ENCODE measurements at places on chromosomes 16 and 17.

DNA sequence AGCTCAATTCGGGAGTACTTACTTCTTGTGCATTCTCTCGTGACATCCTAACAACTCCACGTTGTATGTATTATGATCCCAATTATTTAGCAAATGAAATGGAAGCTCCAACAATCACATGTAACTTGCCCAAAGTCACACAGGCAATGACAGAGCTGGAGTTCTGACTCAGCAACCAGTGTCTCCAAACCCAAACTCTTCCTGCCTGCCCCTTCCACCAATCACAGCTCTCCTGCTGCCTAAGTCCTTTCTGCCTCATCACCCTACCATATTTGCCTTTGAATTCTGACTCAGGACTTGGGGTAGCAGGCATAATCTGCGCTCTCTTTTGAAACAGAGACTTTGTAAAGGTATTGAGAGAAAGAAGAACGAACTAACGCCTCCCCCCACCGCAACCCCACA lies 245.2 kb upstream of the MAF start:
- H3K4me3 ChIP-seq: no peak overlapping the region
- no peaks in the 10 kb centered on the region for H3K27me3 ChIP-seq
- DNase-seq: no peak

- no peak for DNase-seq
- no peaks in the 10 kb centered on the region for H3K4me1 ChIP-seq
- H3K27me3 ChIP-seq: no peaks in the 10 kb centered on the region
- H3K36me3 ChIP-seq: peaks cover 17% of the 10 kb centered on the region
- H3K4me3 ChIP-seq: no peak overlapping the region
Observed at GRCh38 chr17:31136319-31136718, 41.5 kb downstream of the NF1 start.

- no peak for DNase-seq
- H3K27me3 ChIP-seq: peaks cover 4% of the 10 kb centered on the region
- no peak overlapping the region for H3K27ac ChIP-seq
- H3K4me1 ChIP-seq: no peaks in the 10 kb centered on the region
- H3K4me3 ChIP-seq: no peak overlapping the region
Observed at GRCh38 chr16:58866935-58867334, 132.8 kb upstream of the GOT2 start.

DNA sequence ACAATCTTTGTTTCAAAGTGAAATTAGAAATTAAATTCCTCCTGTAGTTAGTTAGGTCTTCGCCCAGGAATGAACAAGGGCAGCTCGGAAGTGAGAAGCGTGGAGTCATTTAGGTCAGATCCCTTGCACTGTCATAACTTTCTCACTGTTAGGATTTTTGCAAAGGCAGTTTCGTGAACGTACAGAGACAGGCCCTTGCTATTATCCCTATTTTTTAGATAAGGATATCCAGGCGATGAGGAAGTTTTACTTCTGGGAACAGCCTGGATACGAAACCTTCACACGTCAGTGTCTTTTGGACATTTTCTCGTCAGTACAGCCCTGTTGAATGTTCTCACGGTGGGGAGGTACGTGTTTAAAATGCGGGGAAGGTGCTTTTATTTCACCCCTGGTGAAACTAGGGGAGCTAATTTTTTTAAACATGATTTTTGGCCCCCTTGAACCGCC lies 318 bp upstream of the RBL2 start:
- H3K36me3 ChIP-seq: peaks cover 7% of the 10 kb centered on the region
- DNase-seq: no peak
- H3K27me3 ChIP-seq: no peaks in the 10 kb centered on the region
- H3K4me3 ChIP-seq: peak overlapping the region; percentile 82
- peak overlapping the region; percentile 95 for H3K27ac ChIP-seq

DNA sequence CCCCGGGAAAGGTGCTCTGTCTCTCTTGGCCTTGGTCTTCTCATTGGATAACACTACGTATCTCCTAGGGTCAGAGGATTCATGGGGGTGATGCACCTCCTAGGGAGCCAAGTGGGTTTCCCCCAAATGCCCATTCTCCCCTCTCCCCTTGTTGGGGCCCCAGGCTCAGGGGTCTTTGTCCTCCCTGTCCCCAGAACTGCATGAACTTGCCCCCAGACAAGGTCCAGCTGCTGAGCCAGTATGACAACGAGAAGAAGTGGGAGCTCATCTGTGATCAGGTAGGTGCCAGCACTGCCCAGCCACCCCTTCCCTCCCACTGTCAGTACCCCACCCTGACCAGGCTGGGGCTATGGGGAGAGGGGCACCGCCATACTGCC lies 8.7 kb downstream of the FMNL1 start:
- no peaks in the 10 kb centered on the region for H3K27me3 ChIP-seq
- peaks cover 52% of the 10 kb centered on the region for H3K4me1 ChIP-seq
- peaks cover 56% of the 10 kb centered on the region for H3K36me3 ChIP-seq
- H3K4me3 ChIP-seq: no peak overlapping the region
- DNase-seq: no peak

- H3K36me3 ChIP-seq: no peaks in the 10 kb centered on the region
- DNase-seq: peak; percentile 88
- H3K4me1 ChIP-seq: peaks cover 63% of the 10 kb centered on the region
- H3K4me3 ChIP-seq: no peak overlapping the region
Observed at GRCh38 chr17:68461589-68461988, 4.3 kb upstream of the WIPI1 start.

- no peak for DNase-seq
- no peak overlapping the region for H3K4me3 ChIP-seq
- H3K27ac ChIP-seq: no peak overlapping the region
- no peaks in the 10 kb centered on the region for H3K27me3 ChIP-seq
- peaks cover 69% of the 10 kb centered on the region for H3K36me3 ChIP-seq
Observed at GRCh38 chr17:17186051-17186450, 20.1 kb downstream of the PLD6 start.

DNA sequence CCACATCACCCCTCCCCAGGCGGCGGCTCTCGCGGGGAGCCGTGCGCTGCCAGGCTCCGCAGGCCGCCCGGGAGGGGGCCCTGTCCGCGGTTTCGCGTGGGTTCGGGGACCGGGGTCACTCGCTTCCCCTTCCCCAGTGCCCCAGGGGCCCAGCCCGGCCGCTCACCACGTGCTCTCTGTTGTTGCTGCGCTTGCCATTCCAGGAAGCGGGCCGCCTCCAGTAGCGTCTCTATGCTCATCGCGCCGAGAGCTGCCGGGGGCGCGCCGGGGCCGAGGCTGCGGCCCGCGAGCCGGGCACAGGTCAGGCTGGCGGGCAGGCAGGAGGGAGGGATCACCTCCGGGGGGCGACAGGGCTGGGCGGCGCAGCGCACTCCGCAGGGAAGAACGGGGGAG lies 390 bp downstream of the MNT start:
- DNase-seq: peak; percentile 65
- H3K27me3 ChIP-seq: no peaks in the 10 kb centered on the region
- peak overlapping the region; percentile 87 for H3K4me3 ChIP-seq

- peaks cover 49% of the 10 kb centered on the region for H3K36me3 ChIP-seq
- no peaks in the 10 kb centered on the region for H3K27me3 ChIP-seq
- no peak overlapping the region for H3K27ac ChIP-seq
- no peak for DNase-seq
- H3K4me3 ChIP-seq: no peak overlapping the region
Observed at GRCh38 chr16:70391881-70392481, 45.3 kb downstream of the DDX19A start.

GRCh38 chr17:78694805-78695531 lies 87.1 kb downstream of the CYTH1 start:
- no peaks in the 10 kb centered on the region for H3K27me3 ChIP-seq
- DNase-seq: no peak
- no peak overlapping the region for H3K27ac ChIP-seq
- H3K4me3 ChIP-seq: no peak overlapping the region

- peak overlapping the region; percentile 38 for H3K27ac ChIP-seq
- H3K36me3 ChIP-seq: no peaks in the 10 kb centered on the region
- H3K4me3 ChIP-seq: peak overlapping the region; percentile 28
- no peaks in the 10 kb centered on the region for H3K27me3 ChIP-seq
- peak; percentile 50 for DNase-seq
Observed at GRCh38 chr16:69187446-69188235, 677 bp downstream of the SNTB2 start.

GRCh38 chr16:66578651-66579531 lies at the start of gene CMTM2:
TSS of gene CMTM2 (plus strand) at chr16:66579463. CDS start at chr16:66579608, 145 bp downstream.
- peak; percentile 38 for DNase-seq
- no peaks in the 10 kb centered on the region for H3K36me3 ChIP-seq
- no peak within 1 kb of the TSS for H3K27ac ChIP-seq
- no peak within 1 kb of the TSS for H3K4me3 ChIP-seq
- H3K27me3 ChIP-seq: no peaks in the 10 kb centered on the region

DNA sequence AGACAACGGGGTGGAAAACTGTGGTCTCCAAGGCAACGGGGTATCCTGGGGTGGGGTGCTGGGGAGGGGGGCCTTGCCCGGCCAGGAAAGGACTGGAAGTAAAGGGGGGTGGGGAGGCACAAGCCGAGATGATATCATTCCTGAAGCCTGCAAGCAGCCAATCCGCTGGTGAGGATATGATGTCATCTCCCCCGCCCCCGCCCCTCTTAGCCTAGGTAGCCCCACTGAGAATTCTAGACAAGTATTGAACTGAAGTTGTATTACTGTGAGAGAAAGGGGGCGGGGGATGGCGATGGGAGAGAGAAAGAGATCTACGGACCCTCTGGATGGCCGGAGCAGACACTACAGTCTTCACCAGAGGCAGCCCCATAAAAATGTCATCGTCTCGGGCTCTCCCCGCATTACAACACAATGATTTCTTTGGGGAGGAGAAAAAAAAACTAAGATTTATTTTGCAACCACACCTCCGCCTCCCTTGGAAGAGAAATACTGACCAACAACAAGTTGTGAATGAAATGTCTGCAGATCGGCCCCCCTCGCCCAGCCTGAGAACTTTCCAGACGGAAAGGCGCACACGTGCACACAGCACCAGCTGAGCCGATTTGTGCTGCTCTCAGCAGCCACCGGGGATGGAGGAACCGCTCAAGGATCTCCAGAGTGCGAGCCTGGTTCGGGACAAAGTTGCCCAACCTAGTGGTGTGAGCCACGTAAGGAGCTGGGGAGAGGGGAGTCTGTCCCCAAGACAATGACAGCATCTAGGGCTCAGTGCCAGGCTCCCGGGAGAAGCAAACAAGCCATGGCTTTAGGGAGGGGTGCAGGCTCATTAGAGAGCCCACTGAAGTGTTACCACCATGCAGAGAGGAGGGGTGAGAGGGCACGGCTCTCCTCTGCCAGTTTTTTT lies 222.1 kb downstream of the SOX9 start:
- no peaks in the 10 kb centered on the region for H3K27me3 ChIP-seq
- no peak overlapping the region for H3K4me3 ChIP-seq
- no peak for DNase-seq
- no peaks in the 10 kb centered on the region for H3K36me3 ChIP-seq
- H3K4me1 ChIP-seq: no peaks in the 10 kb centered on the region
- H3K27ac ChIP-seq: no peak overlapping the region

- H3K27me3 ChIP-seq: no peaks in the 10 kb centered on the region
- H3K4me1 ChIP-seq: peaks cover 21% of the 10 kb centered on the region
- no peaks in the 10 kb centered on the region for H3K36me3 ChIP-seq
- no peak for DNase-seq
- no peak overlapping the region for H3K27ac ChIP-seq
Observed at GRCh38 chr17:29180788-29181160, 576 bp upstream of the MYO18A start.

DNA sequence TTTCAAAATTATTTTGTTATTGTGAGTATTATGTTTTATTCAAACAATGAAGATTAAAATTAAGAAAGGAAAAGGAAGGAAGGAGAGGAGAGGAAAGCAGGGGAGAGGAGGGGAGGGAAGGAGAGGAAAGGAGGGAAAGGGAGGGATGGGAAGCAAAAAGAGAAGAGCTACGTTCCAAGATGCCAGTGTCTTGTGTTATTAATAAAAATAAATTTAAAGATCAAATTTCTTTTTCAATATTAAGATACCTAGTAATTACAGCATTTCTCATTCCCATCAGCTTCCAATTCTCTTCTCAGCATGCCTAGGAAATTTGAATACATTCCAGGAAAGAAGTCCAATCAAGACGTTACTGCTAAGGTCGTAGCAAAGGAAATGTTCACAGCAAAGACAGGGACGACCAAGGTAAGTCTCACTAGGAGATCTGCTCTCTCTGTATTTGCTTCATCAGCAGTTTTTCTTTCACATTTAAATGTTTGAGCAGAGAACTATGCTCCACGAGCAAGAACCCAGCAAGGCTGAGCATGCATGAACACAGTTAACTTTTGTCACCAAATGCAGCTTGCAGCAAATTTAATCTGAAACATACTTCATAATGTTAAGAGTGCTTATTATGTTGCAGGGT lies 63.3 kb upstream of the HLF start:
- no peak overlapping the region for H3K4me3 ChIP-seq
- H3K27me3 ChIP-seq: no peaks in the 10 kb centered on the region
- no peaks in the 10 kb centered on the region for H3K4me1 ChIP-seq
- no peak overlapping the region for H3K27ac ChIP-seq

DNA sequence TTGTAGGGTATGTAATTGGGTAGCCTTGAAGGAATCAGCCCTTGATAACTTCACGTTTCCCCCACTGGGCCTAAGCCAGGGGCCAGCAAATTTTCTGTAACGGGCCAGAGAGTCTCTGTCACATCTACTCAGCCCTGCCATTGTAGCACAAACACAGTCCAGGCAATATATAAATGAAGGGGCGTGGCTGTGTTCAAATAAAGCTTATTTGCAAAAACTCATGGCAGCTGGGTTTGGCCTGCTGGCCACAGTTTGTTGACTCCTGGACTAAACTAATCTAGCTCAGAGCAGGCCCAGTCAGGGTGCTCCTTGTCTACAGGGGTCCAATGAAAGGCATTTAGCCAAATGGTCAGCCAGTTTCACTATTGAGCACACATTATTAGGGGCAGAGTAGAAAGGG lies 141.6 kb downstream of the CCDC182 start:
- no peaks in the 10 kb centered on the region for H3K27me3 ChIP-seq
- H3K36me3 ChIP-seq: peaks cover 59% of the 10 kb centered on the region
- H3K4me1 ChIP-seq: peaks cover 93% of the 10 kb centered on the region
- peak overlapping the region; percentile 2 for H3K4me3 ChIP-seq
- peak overlapping the region; percentile 98 for H3K27ac ChIP-seq

- no peaks in the 10 kb centered on the region for H3K4me1 ChIP-seq
- H3K27me3 ChIP-seq: no peaks in the 10 kb centered on the region
- no peaks in the 10 kb centered on the region for H3K36me3 ChIP-seq
- H3K4me3 ChIP-seq: no peak overlapping the region
- H3K27ac ChIP-seq: no peak overlapping the region
- no peak for DNase-seq
Observed at GRCh38 chr17:13727441-13728171, 125.9 kb upstream of the HS3ST3A1 start.

DNA sequence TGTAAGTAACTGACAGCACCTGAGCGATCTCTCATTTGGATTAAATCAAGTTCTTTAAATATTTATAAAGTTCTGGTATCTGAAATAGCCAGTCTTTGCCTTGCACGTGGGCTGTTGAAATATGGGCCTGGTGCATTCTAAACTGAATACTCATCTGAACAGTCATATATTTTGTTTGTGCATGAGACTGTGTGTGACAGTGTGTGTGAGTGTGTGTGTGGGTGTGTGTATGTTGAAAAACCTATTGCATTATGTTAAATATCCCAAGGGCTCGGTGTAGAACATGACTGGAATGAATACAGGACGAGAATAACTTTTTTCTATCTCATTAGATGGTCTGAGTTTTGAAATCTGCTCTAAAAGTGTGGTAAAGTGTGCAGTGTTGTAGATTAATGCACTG lies 82.4 kb upstream of the TOX3 start:
- DNase-seq: no peak
- no peak overlapping the region for H3K4me3 ChIP-seq
- H3K36me3 ChIP-seq: no peaks in the 10 kb centered on the region
